Activated CD8-positive, alpha-beta T cell treated with anti-CD3 and anti-CD28 coated beads for 36 hours (primary cell): ENCODE measurements at places on chromosomes 6 and 20. TPM values are rescaled to one million over a fixed set of nuclear protein-coding genes. Genes with fewer than 3 reads are reported as not detected.

GRCh38 chr20:11394145-11394833 lies 523.4 kb upstream of the BTBD3 start:
- no peak overlapping the region for H3K4me3 ChIP-seq
- H3K36me3 ChIP-seq = no peaks in the 10 kb centered on the region
- no peak overlapping the region for H3K27ac ChIP-seq
- H3K27me3 ChIP-seq = no peaks in the 10 kb centered on the region
- DNase-seq = no peak

- peaks cover 26% of the 10 kb centered on the region for H3K36me3 ChIP-seq
- peaks cover 85% of the 10 kb centered on the region for H3K4me1 ChIP-seq
- no peak for DNase-seq
- H3K27ac ChIP-seq = peak overlapping the region; percentile 99
- H3K4me3 ChIP-seq = no peak overlapping the region
- no peaks in the 10 kb centered on the region for H3K27me3 ChIP-seq
These were observed 120.1 kb downstream of the IRF4 start for GRCh38 chr6:511488-512137.

The GLO1 gene
- 142 TPM for total RNA-seq

The MUC21 gene
- total RNA-seq = not detected

The NNAT gene
- total RNA-seq = 0.47 TPM

DNA sequence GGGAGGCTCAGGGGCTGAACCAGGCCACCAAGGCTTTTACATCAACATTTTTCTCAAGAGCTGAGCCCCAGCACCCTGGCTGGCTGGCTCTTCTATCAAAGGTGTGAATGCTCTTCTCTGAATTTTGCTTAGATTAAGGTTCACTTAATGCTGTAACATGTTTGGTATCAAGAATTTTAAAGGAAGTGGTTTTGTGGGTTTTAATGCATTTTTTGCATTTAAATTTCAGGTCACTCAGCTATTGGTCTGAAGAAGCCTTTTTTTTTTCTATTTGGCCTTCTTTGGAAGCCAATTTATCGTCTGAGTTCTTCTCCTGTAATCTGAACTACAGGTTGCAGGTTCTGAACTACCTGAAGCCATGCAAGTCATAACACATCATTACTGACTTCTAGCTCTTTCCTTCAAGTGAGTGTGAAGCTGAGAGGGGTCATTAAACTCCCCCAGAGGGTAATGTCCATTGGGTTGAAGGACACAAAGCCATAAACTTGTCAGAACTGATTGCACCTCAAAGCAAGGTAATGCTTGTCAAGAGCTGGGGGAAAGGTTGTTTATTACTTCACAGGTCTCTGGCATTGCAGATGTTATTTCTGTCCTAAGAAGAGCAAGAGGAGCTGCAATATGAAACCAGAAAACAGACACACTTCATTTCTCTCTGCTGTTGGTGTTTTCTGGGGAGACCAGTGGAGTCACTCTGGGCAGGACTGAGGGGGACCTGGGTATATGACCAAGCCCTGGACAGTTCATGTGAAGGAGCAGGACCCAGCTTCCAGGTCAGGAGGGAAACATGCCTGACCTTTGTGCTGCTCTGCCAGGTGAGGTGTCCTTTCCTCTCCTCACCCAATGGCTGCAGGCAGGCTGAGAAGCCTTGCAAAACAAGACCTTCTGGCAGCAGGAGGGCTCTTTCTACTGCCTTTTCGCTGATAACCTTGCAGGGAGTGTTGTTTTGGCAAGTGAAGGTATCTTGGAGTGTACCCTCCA lies 26.1 kb upstream of the NEDD9 start:
- peaks cover 22% of the 10 kb centered on the region for H3K36me3 ChIP-seq
- peaks cover 72% of the 10 kb centered on the region for H3K4me1 ChIP-seq
- H3K27ac ChIP-seq = peak overlapping the region; percentile 93
- no peaks in the 10 kb centered on the region for H3K27me3 ChIP-seq
- DNase-seq = peak; percentile 77

GRCh38 chr6:119333707-119334295 lies 15.8 kb downstream of the MAN1A1 start:
- H3K4me3 ChIP-seq = no peak overlapping the region
- peaks cover 40% of the 10 kb centered on the region for H3K4me1 ChIP-seq
- peaks cover 9% of the 10 kb centered on the region for H3K36me3 ChIP-seq

- H3K4me1 ChIP-seq = no peaks in the 10 kb centered on the region
- H3K27ac ChIP-seq = no peak overlapping the region
- no peak overlapping the region for H3K4me3 ChIP-seq
- no peaks in the 10 kb centered on the region for H3K36me3 ChIP-seq
- no peaks in the 10 kb centered on the region for H3K27me3 ChIP-seq
These were observed 33.3 kb downstream of the GABRR2 start for GRCh38 chr6:89281779-89282246.

DNA sequence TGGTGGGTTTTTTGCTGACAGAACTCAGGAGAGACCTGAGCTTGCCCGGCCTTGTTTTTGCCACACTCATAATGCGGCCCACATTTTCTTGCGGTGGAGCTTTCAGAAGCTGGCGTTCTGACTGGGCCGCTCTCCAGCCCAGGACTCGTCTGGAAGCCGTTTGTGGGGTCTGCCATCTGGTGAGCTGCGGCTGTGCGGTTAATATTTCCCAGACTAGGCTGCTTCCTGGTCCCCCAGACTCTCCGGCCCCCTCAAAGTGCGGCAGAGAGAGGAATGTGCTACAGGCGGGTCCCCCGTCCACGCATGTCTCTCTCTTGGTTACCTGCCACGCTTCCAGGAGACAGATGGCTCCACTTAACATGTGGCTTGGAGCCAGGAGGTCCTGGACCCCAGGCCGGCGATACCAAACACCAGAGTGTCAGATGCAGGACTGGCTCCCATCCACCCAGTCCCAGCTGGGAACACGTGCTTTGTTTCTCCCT lies 128.9 kb upstream of the PMEPA1 start:
- H3K27ac ChIP-seq = no peak overlapping the region
- no peaks in the 10 kb centered on the region for H3K27me3 ChIP-seq
- H3K4me1 ChIP-seq = no peaks in the 10 kb centered on the region
- no peak overlapping the region for H3K4me3 ChIP-seq
- H3K36me3 ChIP-seq = no peaks in the 10 kb centered on the region
- no peak for DNase-seq

DNA sequence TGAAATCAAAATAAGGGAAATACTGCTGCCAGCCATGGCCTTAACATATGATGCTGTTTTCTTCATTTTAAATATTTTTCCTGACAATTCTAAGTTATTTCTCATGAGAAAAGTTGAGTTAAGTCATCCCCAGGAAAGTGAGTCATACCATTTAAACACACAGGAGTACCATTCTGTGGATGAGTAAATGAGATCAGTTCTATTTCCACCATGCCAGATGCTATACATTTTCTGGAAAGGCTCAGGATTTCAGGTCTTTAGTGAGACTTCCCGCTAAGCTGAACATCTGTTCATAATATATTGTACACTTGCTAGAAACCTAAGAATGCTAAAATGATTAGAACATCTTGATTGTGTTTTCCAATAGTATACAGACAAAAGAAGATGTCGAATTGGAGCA lies 256.2 kb upstream of the MANEA start:
- H3K36me3 ChIP-seq = no peaks in the 10 kb centered on the region
- DNase-seq = no peak
- no peaks in the 10 kb centered on the region for H3K4me1 ChIP-seq
- no peaks in the 10 kb centered on the region for H3K27me3 ChIP-seq

DNA sequence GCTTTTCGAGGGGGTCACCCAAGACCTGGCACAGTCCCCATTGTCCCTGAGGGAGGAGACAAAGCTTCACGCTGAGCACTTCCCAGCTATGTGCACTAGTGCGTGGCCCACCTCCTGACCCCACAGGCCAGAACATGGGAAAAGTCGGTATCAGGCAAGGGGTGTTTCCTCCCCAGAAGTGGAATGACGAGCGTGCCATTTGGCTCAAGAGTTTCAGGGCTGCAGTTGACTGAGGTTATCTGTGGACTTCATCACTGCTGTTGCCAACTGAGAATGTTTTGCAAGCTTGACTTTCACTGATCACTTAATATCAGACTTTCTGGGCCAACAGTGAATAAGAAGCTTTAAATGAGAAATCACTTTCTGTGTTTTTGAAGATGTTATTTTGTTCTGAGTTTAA lies 137.0 kb upstream of the AFDN start:
- no peak overlapping the region for H3K4me3 ChIP-seq
- H3K27ac ChIP-seq = no peak overlapping the region
- H3K36me3 ChIP-seq = no peaks in the 10 kb centered on the region
- H3K4me1 ChIP-seq = no peaks in the 10 kb centered on the region

DNA sequence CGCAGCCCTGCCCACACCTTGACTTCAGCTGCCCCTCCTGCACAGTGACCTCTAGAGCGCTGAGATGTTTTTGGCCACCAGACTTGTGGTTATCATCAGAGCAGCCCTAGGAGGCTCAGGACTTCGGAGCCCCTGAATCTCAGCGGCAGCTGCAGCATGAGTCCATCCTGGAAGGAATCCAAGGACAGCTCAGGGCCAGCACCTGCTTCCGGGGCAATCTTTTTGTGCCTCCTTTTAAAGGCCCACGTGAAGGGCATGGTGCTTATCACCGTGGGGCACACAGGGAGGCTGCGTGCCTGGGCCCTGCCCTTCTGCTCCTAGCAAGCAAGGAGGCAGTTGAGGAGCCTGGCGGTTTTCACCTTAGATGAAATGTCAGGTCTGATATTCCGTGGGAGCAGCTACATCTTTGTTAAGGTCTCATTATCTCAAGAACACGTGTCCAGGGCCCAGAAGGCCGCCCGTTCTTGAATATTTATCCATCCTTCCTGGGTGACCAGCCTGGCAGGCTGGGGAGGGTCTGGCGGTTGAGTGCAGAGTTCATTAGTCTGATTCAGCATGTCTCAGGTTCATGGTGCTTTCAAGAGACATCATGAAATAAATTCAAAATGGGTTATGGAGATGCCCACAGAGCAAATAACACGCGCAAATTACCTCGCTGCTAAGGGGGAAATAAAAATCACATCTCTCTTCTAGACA lies 392.4 kb downstream of the TAF4 start:
- no peaks in the 10 kb centered on the region for H3K36me3 ChIP-seq
- no peak overlapping the region for H3K4me3 ChIP-seq
- H3K27ac ChIP-seq = no peak overlapping the region
- no peaks in the 10 kb centered on the region for H3K27me3 ChIP-seq
- H3K4me1 ChIP-seq = no peaks in the 10 kb centered on the region
- no peak for DNase-seq

The BNIP5 gene
- not detected for total RNA-seq

The BMP7 gene
- total RNA-seq = not detected

DNA sequence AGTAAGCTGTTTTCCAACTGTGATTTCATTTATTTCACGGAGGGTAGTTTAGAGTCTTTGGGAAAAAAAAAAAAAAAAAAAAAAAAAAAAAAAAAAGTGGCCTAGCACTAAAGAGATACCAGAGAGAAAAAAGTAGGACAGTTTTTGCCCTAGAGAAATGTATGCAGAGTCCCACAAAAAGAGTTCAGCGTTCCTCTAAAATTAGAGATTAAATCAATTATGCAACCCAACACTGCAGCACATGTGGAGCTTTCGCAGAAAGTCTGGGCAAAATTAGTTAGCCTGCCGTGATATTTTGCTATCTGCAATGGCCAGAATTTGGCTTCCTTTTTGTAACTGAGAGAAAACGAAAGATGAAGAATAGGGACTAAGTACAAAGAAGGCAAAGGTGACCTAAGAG lies 309.8 kb downstream of the PKHD1 start:
- H3K27ac ChIP-seq = no peak overlapping the region
- H3K36me3 ChIP-seq = no peaks in the 10 kb centered on the region
- no peak for DNase-seq
- no peaks in the 10 kb centered on the region for H3K27me3 ChIP-seq
- H3K4me3 ChIP-seq = no peak overlapping the region
- H3K4me1 ChIP-seq = no peaks in the 10 kb centered on the region

- H3K4me1 ChIP-seq = no peaks in the 10 kb centered on the region
- no peak overlapping the region for H3K4me3 ChIP-seq
- H3K27ac ChIP-seq = no peak overlapping the region
- no peaks in the 10 kb centered on the region for H3K36me3 ChIP-seq
These were observed 214.6 kb upstream of the CNR1 start for GRCh38 chr6:88380618-88381288.

DNA sequence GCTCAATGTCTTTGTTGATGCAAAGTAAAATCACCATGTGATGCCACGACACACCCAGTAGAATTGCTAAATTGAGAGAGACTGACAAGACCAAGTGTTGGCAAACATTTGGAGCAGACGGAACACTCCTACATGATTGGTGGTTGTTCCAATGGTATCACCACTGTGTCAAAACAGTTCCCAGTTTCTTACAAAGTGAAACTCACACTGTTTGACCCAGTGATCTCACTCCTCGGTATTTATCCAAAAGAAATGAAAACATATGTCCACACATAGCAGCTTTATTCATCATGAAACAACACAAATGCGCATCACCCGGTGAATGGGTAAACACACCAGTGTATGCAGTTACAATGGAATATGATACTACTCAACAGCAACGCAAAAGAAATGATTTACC lies 74.0 kb upstream of the SULF2 start:
- no peaks in the 10 kb centered on the region for H3K36me3 ChIP-seq
- H3K27ac ChIP-seq = no peak overlapping the region
- peaks cover 4% of the 10 kb centered on the region for H3K27me3 ChIP-seq
- H3K4me3 ChIP-seq = no peak overlapping the region

The SIRPD gene
- not detected for total RNA-seq

The IRAK1BP1 gene
- total RNA-seq = 2.6 TPM

DNA sequence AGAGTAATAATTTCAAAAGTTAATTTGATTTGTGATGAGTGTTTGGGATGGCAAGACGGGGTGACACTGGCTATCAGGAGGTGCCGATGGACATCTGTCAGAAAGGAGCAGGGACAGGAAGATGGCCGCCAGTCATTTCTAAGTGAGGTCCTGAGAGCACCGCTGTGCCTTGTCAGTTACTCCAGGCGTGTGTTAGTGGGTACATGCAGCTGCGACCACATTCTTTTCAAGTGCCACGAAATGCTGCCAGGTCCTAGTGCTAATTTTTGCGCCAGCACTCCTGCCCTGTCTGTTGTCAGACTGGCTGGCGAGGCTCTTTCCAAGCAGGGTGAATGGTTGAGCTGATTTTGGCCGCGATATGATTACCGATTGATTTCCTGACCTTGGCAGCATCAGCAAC lies 64.6 kb upstream of the INSM1 start:
- no peak overlapping the region for H3K4me3 ChIP-seq
- no peak overlapping the region for H3K27ac ChIP-seq
- no peaks in the 10 kb centered on the region for H3K4me1 ChIP-seq
- peaks cover 2% of the 10 kb centered on the region for H3K27me3 ChIP-seq
- no peak for DNase-seq

The GHRH gene
- total RNA-seq = not detected
